Cardiac muscle cell (in vitro differentiated cells and primary cell): ENCODE measurements at places on chromosomes 6 and 20.

DNA sequence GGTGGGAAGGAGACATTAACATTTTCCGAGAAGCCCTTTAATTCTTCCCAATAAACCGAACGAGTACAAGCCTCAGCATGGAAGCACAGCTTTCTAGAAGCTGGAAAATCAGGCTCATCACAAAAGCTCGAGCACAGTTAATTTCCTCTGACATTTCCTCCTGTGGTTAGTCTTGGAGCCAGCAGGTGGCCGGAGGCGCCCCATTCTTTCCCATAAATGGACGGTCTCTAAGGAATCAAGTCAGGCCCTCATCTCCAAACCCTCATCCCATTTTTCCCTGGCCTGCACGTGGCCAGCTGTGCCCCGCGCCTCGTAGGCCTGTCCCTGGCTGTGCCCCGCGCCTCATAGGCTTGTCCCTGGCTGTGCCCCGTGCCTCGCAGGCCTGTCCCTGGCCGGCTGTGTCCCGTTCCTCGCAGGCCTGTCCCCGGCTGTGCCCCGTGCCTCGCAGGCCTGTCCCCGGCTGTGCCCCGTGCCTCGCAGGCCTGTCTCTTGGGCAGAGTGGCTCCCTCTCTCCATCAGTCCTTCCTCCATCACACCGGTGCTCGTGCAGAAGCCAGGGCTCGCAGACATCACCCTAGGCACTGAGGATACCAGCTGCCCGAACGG, 19.7 kb upstream of the NTSR1 start:
- DNase-seq: no peak

GRCh38 chr20:32507998-32508774, 76.9 kb downstream of the NOL4L start:
- DNase-seq: no peak

GRCh38 chr6:47729019-47729418, 30.6 kb downstream of the ADGRF4 start:
- no peak for DNase-seq

- DNase-seq: no peak
These were observed 28.2 kb downstream of the CBFA2T2 start for GRCh38 chr20:33518071-33518470.

DNA sequence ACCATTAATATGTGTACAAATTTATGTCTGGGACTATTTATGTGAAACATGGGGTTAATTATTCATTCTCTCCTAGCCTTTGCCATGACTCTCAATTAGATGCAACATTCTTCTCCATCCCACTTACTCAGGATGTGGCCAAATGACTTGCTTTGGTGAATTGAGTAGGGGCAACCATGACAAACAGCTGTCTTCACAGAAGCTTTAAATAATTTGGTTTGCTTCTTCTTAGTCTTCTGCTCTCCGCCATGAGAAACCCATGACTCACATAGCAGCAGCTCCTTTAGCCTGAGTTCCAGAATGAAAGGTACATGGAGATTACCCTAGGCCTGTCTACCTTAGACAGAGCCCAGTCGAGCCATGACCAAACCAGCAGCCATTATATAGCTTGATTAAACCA, 74.7 kb downstream of the FRK start:
- no peak for DNase-seq

- DNase-seq: peak; percentile 62
These were observed 242.8 kb upstream of the TCF21 start for GRCh38 chr6:133645966-133646740.

DNA sequence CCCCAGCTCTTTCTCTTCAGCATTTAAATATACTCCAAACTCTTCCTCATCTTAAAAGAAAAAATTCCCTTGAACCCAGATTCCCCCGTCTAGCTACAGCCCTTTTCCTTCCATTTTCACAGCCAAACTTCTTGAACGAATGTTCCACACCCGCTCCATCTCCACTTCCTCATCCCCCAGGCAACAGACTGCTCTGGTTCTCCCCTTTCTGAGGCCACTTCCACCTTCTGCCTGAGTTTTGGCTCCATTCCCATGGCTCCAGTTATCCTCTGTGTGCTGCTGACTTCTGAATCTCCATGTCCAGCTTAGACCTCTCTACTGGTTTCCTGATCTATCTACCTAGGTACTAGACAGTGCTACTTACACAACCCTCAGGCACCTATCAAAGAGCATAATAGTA, 106.4 kb downstream of the RALGAPA2 start:
- no peak for DNase-seq

DNA sequence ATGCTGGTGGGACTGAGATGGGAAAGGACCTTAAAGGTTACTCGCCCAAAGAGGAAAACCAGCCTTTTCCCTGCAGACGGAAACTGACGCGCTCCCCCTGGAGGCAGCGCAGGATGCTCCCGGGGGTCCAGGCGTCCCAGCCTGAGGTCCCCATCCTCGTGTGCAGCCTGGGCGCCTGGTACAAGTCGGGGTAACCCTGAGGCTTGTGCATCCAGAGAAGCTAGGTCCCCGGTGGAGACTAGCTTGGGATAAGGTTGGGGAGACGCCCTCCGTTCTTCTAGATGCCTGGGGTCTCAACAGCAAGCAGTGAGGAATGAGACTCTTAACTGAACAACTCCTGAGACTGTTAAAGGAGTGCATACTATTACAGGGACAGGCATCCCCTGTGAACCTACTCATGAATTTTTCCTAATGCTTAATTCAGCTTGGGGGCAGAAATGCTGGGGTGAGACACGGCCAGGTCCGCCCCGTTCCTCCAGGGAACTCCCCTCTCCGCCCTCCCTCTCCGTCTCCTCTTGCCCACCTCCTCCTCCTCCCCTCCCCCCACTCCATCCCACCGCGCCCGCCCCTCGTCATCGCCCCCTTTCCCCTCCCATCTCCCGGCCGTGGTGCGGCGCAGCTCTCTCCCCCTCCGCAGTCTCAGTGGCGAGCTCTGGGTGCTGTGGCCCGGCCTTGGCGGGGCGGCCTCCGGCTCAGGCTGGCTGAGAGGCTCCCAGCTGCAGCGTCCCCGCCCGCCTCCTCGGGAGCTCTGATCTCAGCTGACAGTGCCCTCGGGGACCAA, at the start of gene PRSS35:
Gene PRSS35, plus strand, starts transcription at position 634 of the 781 bp plus-strand sequence. CDS start 10,908 bp downstream, outside the sequence.
- peak; percentile 68 for DNase-seq

- DNase-seq: peak; percentile 70
These were observed 22.3 kb downstream of the MARCKS start for GRCh38 chr6:113879186-113880096.
